GM20000 (cell line): ENCODE measurements at places on chromosomes 1 and 21.

DNA sequence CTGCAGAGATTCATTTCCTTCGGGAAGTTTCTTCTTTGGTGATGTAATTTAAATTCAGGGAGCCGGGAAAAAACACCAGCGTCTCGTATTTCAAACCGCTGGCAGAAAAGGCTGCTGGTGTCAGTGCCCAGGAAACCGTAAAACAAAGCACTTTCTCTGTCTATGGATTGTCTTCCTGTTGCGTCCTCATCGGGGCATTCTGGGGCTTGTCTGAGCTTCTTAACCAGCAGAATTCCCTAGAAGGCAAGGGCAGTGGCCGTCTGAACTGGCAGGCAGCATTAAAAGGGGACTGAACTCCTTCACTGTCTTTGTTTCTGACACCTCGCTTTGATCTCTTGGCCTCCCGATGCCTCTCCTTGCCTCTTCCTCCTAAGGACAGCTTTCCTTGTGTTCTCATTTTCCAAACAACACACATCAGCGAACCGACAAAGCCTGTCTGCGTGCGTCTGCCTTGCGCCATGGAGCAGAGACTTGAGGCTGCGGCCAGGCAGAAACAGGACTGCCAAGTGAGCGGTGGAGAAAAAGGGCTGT, 391.6 kb upstream of the VAMP3 start:
- DNase-seq, result no peak

GRCh38 chr1:165597883-165598675, 33.0 kb upstream of the MGST3 start:
- peak; percentile 91 for DNase-seq

- no peak for DNase-seq
Observed at GRCh38 chr1:202405928-202406327, 57.4 kb downstream of the PPP1R12B start.

GRCh38 chr1:3921765-3922164, 21.7 kb upstream of the C1orf174 start:
- no peak for DNase-seq

GRCh38 chr1:233700338-233700737, 86.4 kb downstream of the KCNK1 start:
- DNase-seq, result no peak

- no peak for DNase-seq
Observed at GRCh38 chr1:218507355-218508002, 162.3 kb downstream of the TGFB2 start.

DNA sequence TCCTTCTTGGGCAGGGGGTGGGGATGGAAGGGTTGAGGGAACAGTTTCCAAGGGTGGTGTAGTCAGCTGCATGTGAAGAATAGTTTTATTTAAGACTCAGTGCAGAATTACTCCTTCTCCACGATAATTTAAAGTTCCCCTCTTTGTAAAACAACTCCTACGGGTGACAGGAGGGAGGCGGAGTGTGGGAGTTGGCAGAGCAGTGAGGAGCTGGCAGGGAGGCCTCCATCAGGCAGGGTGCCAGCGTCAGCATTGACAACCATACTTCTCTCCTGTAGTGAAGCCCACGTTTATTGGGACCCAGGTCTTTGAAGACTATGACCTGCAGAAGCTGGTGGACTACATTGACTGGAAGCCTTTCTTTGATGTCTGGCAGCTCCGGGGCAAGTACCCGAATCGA, 93.8 kb downstream of the MTR start:
- DNase-seq, result no peak

DNA sequence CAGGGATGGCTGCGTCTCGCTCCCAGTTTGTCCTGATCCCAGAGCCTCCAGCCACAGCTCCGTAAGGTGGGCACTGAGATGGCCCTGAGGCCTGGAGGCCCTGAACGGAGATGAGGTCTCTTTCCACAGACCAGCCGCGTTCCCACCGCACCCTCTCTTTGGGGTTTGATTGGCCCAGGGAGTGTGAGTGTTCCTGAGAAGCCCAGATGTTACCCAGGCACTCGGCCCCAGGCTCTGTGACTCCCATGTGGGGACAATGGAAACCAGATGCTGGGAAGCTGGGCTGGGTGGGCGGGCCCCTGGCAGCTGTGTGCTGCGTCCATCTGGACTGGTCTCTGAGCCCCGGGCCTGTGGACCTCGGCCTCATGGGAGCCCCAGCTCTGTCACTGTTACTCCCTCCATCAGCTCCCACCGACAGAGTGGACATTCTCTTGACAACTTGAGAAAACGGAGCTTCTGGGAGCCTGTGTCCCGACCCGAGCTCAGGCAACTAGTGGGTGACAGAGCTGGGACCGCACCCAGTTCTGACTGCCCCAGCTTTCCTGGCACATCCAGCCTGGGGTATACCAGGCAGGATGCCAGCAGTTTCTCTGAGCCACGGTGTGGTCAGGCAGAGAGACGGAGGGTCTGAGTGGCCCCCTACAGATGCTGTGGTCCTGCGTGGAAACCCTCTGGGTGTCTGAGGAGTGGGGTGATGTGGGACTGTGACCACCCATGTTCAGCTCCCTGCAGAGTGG, 9.8 kb upstream of the COL6A1 start:
- no peak for DNase-seq

DNA sequence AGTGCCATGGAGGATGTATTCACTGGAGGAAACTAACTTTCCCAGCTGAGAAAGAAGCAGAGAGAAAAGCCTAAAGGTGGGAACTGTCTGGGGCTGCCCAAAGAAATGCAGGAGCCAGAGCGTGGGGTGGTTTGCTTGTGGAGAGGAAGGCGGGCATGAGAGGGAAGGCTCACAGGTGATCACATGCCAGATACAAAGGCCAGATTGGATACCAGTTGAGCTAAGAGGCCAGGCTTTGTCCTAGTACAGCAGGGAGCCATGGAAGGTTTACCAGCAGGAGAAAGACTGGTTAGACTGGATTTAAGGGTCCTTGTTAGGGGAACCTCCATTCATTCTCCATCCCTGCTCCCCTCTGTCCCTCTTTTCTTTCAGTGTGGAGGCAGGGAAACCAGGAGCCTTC, 66.4 kb downstream of the BEND5 start:
- no peak for DNase-seq

DNA sequence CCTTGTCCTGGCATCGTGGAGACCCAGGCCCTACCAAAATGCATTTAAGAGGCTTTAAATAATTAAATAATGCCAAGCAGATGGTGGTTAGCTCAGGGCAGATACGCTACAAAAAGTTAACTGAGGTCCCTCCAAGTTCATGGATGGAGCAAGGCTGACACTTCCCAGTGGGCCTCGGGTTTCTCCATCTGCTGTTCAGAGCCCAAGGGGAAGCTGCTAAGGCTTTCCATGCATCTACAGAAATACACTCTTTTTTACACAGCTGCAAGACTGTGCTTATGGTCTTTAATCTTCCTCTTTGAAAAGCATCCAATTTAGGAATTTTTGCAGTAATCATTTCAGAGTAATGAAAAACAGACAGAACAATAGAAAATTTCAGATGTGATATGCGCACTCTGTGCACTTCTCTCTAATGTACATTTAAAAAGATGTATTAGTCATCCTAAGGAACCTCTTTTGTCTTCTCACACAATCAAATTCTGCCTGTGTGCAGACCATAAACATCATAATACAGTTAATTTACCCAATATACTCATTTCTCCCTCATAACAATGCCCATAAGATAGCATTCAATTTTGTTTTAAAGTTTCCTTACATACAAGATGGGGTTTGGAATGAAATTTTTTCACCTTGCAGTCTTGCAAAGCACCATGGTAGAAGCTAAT, 173.2 kb upstream of the ATP1B1 start:
- DNase-seq, result no peak

GRCh38 chr21:18743531-18743930, 339.9 kb upstream of the TMPRSS15 start:
- DNase-seq, result no peak

- DNase-seq, result no peak
Observed at GRCh38 chr1:37605806-37606474, 10.2 kb upstream of the GNL2 start.

GRCh38 chr1:22828484-22829308, 118.1 kb downstream of the EPHB2 start:
- DNase-seq, result no peak

DNA sequence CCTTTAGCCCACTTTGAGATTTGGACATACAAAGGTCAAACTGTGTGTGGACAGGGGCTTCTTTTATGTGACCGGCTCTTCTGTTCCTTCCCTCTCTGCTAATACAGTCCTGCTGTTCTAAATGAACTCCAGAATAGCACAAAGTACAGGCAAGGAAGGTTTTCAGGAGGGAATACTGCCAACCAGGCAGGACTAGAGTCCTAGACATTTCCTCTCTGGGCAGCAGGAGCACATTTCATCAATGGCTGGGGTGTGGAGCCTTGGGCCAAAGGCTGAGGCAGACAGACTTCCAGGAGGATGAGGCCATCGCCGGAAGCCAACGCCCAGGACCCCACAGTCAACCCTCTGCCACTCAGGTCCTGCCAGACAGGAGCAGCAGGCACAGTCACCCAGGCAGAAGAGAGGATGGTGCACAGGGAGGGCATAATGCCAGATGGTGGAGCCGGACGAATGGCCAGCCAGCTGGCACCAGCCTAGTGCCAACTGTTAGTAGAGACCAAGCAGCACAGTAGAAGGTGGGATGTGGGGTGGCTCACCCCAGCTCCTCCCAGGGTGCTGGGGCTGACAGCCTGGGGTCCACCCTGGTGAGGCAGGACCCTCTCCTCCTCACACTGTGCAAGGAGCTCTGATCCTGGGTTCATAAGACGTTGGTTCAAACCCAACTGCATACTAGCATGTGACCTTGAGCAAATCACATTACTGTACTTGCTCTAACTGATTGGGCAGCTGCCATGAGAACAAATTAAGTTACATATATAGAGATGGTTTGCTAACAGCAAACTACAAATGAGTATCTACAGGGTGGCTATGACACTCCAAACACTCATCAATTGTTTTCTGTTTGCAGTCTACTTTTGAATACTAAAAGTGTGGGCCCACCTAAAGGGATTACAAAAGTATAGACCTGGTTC, 410.7 kb downstream of the SIPA1L2 start:
- DNase-seq, result no peak

DNA sequence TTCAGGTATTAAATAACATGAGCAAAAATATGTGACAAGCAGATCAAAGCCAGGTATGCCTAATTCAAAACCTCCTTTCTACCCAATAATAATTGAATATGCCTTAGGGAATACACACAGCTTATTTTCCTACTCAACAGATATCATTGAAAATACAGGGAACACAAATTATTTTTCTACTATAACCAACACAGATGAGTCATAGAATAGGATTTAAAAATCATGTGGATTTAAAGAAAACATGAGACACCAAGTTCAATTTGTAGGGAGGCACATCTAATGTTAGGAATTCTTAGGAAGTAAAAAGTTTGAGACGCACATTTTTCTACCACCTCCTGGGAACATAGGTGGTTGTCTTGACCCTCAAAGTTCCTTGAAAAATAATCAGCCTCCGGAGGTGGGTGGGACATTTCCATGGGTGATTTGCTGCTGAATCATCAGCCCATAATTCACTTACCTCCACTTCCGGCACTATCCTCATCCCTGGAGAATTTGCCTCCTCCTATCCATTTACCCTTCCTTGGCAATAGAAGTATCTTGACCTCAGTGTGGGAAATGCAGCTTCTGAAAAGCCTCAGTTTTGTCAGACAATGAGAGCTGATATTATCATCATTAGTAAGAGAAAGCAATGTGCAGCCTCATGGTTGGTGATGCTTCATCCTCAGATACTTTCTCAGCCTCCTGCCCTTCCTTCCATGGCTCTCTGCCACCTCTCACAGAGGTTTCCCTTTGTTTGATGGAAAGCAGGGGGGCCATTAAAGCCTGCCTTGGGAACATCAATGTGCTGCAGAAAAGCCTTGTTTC, 33.5 kb upstream of the RGS4 start:
- no peak for DNase-seq

DNA sequence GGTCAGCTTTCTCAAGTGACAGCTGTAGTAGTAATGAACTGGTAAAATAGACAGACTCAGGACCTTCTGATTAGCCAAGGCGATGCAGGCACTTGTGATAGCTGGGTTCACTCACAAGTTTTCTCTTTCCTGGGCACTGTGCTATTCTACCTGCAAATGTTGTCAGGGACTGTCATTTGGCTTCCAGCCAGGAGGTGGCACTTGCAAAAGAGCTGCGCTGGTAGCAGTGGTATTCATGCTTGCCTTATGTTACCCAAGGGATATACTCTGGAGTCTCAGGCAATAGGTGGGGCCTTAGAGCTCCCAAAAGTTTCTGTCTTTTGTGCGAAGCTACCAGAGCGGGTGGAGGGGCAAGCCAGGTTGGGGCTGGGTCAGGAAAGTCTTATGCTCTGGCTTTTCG, 23.5 kb downstream of the IFI44 start:
- no peak for DNase-seq

GRCh38 chr1:215052256-215053015, 30.1 kb upstream of the KCNK2 start:
- no peak for DNase-seq

DNA sequence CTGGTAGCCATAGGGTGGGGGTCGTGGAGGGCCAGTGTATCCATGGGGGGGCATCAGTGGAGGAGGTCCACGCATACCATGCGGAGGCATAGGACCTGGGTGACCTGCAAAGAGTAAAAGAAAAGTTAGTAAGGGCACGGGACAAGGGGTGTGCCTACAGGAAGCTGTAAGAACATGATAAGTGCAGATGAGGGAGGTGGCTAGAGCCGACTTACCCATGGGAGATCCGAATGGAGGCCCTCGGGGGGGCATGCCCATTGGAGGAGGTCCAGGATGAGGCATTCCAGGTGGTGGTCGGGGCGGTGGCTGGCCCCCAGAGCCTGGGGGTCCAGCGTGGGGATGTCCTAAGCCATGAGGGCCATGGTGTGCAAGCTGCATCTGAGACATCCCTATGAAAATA, 4.0 kb downstream of the SF3B4 start:
- no peak for DNase-seq

- no peak for DNase-seq
Observed at GRCh38 chr1:217527151-217527550, 103.7 kb downstream of the GPATCH2 start.

GRCh38 chr1:82465024-82465423, 664.3 kb downstream of the ADGRL2 start:
- DNase-seq, result no peak

DNA sequence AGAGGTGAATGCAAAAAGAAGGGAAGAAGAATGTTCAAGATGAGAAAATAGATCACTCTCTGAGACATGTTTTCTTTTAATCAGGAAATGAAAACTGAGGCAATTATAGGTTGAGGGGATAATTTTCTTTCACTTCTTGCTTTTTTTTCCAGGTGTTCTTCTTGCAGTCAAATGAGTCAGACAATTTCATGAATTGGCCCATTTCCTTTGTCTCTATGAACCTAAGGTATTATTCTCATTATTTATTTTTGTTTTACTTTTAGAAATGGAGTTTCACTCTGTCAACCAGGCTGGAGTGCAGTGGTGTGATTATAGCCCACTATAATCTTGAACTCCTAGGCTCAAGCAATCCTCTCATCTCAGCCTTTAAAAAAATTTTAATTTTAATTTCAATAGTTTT, 3.5 kb upstream of the VASH2 start:
- no peak for DNase-seq

DNA sequence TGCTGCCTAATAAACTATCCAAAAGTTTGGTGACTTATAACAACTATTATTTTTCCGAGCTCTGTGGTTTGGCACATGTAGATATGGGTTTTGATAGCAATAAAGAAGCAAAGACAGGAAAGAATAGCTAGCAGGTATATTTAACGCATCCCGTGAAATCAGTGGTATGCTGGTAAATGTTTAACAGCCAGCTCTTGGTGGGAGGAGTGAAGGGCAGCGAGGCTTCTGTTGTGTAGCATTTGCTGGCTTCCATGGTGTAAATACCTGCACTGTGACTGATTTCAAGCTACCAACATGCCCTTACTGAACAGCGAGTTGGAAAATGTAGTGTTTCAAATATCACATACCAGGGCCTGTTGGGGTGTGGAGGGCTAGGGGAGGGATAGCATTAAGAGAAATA, 291.0 kb downstream of the PRDM2 start:
- DNase-seq, result no peak

- peak; percentile 85 for DNase-seq
Observed at GRCh38 chr1:28648008-28648473, 359 bp upstream of the RNU11 start.
